DMS79 (cell line): ENCODE measurements at places on chromosomes 16 and 17.

DNA sequence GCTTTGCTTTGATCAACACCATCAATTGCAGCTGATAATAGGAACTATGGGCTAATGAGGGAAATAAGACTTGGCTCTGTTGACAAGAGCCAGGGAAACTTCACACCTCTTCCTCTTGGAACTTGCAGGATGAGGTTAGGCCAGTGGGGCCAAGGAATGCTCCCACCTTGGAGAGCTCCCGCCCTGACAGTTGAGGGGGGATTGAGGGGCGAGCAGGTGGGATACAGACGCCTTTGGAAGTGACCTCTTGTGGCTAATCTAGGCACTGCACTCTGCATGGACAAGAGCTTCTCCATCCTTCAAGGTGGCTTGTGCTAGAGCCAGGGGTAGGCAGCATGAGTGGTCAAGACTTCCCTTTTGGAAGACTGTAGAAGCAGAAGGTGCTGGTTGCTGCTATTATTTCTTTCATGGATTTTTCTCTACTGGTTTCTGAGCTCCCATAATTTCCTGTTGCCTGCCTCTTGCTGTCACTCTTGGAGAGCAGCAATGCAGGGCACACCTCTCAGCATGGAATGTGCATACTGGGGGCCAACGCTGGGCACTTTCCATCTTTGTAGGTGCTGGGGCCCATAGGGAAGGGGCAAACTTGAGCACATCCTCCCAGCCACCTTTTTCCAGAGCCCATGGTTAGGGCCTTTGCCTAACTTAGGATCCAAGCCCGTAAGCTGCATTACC is 2.3 kb upstream of the PHF12 start:
- peak; percentile 18 for DNase-seq

- no peak for DNase-seq
Observed at GRCh38 chr16:82636485-82636884, 9.7 kb downstream of the CDH13 start.

DNA sequence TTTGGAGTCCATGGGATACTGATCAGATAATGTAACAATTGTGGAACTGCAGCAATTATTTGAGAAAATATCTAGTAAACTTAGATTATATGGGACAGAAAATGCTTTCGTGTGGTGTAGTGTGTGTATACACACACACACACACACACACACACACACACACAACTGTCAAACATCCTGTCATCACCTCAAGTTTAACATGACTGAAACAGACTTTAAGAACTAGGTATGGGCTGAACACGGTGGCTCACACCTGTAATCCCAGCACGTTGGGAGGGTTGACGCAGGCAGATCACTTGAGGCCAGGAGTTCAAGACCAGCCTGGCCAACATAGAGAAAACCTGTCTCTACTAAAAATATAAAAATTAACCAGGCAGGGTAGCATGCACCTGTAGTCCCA is 544 bp upstream of the EVI2A start:
- DNase-seq: no peak

DNA sequence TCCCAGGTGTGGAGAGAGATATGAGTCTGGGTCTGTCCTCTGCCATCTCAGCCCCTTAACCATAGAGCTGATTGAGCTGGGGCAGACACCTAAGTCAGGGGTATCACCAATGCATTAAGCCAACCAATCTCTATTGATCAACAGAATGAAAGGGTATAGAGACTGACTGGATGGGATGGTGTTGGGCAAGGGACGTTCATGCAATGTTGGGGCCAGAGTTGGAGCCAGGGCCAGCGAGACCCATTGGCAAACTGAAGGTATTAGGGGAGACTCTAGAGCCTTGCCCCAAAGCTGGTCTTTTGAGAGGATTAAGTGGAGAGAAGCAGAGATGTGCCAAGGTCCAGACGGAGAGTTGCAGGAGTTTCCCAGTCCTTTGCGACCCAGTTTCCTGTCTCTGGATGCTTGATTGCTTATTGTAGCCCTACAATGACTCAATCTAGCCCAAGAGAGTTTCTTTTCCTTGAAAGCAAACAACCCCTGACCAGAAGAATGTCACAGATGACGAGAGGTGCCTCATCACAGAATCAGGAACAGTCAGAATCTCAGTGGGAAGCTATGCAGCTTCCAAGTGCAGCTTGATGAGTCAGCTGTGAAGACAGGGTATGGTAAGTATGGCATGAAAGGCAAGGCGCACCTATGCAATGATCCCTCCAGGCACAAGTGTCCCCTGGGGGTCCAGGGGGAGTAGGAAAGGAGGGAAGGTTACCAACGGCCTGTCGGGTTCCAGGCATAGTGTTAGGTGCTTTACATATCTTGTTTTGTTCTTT is 137.2 kb downstream of the UTP18 start:
- DNase-seq: no peak

GRCh38 chr17:60863892-60864707 is 186.4 kb downstream of the BCAS3 start:
- no peak for DNase-seq

DNA sequence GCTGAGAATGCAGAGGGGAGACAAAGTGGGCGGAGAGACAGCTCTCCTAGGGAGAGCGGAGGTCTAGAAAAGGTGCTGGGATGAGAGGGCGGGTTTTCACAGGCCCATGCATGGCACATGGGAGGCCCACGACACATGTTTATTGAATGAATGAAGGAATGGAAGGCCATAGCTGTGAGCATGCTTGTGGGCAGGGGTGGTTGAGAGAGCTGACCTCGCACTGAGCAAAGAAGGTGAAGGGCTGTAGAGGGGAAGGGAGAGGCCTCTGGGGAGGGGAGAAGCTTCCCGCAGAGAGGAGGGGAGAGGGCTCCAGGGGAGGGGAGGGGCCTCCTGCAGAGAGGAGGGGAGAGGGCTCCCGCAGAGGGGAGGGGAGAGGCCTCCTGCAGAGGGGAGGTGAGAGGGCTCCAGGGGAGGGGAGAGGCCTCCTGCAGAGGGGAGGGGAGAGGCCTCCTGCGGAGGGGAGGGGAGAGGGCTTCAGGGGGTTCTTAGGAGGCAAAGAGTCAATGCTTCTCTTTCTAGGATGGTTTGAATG is 27.3 kb downstream of the SDK2 start:
- no peak for DNase-seq

- no peak for DNase-seq
Observed at GRCh38 chr16:53058441-53058840, 3.6 kb downstream of the CHD9 start.

- peak; percentile 7 for DNase-seq
Observed at GRCh38 chr16:6684076-6684673, 648.5 kb upstream of the RBFOX1 start.

GRCh38 chr16:57657228-57657627 is 10.9 kb upstream of the ADGRG3 start:
- DNase-seq: no peak

GRCh38 chr16:46830417-46830901 is 521 bp downstream of the C16orf87 start:
- DNase-seq: no peak

- DNase-seq: no peak
Observed at GRCh38 chr17:258045-258734, 76.7 kb upstream of the DOC2B start.

DNA sequence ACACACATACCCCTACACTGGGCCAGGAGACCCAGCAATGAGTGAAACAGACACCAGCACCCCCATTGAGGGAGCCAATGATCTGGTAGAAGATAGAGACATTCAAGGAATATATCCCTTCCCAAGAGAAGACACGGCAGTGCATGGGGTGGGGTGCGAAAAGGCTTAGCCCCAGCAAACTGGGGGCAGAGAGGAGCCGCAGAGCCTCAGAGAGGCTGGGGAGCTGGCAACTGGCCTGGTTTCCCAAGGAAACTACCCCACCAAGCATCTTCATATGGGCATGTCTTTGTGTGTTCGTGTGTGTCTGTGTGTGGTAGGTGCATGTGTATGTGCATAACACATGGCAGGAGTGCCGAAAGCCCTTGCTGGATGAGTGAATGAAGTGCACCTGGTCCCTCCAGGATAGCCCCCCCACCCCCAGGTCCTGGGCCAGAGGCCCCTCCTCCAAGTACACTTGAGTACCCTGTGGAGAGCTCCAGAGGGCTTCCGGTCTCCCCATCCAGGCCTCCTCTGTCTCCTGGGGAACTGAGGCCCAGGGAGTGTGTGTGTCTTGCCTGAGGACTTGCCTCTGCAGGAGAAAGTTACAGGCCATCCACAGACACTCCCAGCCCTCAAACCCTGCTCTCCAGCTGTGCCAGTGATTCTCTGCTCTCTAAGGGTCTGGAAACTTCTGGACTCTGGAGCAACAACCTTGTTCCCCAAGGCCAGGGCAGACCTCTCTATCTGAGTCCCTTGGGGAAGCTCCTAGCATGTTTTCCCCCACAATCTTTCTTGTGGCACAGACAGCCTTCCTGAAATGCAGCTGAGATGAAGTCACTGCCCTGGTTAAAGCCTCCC is 15.9 kb downstream of the TBX2 start:
- DNase-seq: no peak

GRCh38 chr16:10922328-10923145 is 19.7 kb downstream of the DEXI start:
- no peak for DNase-seq
